ENCODE measurements at places on chromosomes 5 and 9. TPM values are rescaled to one million over a fixed set of nuclear protein-coding genes. Genes with fewer than 3 reads are reported as not detected.
A peak's percentile ranks its signal among the peaks of the same experiment; 100 is the strongest.

Gene TEX48
- polyA plus RNA-seq, result not detected

- no peak for DNase-seq
These were observed 93.5 kb downstream of the PPP2R2B start for GRCh38 chr5:146785065-146785464.

DNA sequence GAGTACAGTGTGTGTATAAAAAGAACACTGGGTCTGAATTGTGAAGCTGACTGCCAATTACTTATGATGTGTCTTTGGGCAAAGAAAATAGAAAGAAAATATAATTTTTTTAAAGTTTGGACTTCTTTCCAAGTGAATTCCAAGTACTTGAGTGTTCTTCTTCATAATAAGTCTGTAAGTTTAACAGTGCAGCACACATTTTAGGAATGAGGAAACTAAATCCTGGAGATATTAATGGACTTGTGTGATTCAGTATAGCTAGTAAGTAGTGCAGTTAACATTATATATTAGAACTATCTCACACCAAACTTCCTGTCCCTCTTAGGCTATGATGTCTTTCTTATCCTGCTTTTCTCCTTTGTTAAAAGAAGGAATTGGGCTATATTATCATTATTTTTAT lies 1953.8 kb downstream of the MAT2B start:
- no peak for DNase-seq

- DNase-seq, result no peak
These were observed 20.9 kb upstream of the ADAM19 start for GRCh38 chr5:157596487-157596886.

DNA sequence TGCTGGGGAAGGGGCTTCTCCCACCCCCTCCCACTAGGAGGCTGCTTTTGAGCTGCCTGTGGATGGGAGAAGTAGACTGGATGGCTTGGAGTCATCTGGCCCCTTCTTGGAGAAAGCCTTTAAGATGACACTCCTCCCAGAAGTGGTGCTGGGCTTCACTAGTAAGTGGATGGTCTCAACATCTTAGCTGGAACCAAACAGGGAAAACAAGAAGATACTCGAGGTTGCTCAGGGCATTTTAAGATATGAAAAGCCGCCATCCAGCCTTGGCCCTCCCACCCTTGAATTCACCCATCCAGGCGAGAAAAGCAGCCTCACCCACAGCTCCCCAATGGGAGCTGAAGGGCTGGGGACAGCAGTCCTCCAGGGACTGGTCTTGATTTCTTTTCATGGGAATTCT lies 7.8 kb upstream of the SMIM32 start:
- no peak for DNase-seq

DNA sequence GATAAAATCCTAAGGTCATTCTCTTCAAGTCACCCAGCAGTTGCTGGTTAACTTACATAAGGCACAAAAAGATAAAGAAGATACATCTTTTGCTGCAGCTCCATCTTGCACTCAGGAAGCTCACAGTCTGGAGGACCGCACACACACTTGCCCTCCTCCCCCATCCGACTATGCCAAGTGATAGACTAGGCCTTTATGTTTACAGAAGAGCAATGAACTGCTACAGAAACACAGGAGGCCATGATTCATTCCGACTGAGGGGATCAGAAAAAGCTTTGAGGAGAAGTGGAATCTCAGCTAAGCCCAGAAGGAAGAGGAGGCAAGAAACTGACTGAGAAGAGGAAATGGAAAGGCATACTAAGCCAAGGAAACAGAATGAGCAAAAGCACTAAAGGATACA lies 17.4 kb downstream of the NRG2 start:
- DNase-seq, result no peak

Gene CHSY3
- polyA plus RNA-seq, result 18.1 TPM

Gene RANBP17
- 11.7 TPM for polyA plus RNA-seq

- DNase-seq, result peak; percentile 56
These were observed 157.1 kb downstream of the ARRDC3 start for GRCh38 chr5:91225848-91226686.

- no peak for DNase-seq
These were observed 1.9 kb downstream of the SNX18 start for GRCh38 chr5:54519509-54519876.

GRCh38 chr9:115058684-115059315 lies 59.2 kb downstream of the TNC start:
- DNase-seq, result no peak

Gene CD74
- 103 TPM for polyA plus RNA-seq

- DNase-seq, result no peak
These were observed 81.0 kb downstream of the DAPK1 start for GRCh38 chr9:87578625-87579024.

Gene ATG12
- polyA plus RNA-seq, result 66.0 TPM

Gene PAIP2
- polyA plus RNA-seq, result 86.3 TPM

DNA sequence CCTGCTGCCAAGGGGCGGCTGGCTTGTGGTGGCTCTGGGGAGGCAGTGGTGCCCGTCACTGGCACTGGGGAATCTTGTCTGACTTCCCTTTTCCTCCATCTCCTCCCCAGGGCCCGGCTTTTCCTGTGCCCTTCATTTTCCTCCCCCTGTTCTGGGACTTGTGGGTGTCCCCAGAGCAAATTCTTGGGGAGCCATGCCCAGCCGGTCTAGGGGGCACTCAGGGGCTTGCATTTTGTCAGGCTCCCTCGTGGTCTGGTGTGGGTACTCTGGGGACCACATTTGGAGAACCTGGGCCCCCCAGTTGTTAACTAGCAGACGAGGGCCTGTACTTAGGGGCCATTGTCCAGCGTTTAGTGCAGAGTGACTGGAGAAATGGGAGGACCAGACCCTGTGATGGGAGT lies 105.2 kb upstream of the IER5L start:
- DNase-seq, result no peak

- DNase-seq, result peak; percentile 51
These were observed 2.1 kb downstream of the ZNF608 start for GRCh38 chr5:124744170-124744971.

DNA sequence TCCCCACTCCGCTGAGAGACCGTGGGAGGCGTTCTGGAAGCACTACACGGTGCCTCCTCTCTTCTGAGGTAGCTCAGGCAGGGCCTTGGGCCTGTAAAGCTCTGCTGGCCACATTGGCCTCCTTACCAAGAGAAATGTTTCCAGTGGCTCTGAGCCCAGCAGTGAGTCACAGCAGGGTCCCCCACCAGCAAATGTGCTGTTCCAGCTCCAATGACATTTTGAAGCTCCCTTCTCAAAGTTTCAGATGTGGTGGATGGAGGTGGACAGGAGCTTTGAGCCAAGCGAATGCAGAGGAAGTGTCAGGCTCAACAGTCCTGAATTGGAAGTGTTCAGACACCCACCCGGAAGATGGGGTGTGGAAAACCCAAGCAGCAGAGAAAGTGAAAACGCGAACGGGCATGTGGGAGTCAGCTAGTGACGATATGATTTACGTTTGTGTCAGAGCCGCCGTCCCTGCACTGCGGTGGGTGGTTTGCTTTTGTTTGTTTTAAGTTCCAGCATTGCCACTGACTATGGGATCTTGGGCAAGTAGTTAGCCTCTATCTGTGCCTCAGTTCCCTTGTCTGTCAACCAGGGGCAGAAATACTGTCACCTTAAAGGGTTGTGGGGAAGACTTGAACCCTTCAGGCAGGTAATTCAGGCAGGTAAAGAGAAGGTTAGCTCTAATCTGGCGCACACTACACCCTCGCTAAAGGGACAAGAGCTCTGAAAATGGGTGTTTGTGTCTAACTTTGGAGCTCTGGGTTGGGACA lies 38.2 kb downstream of the C5orf15 start:
- no peak for DNase-seq

- no peak for DNase-seq
These were observed 245.3 kb upstream of the NMUR2 start for GRCh38 chr5:152650413-152650812.

Gene NPR3
- 3.6 TPM for polyA plus RNA-seq

DNA sequence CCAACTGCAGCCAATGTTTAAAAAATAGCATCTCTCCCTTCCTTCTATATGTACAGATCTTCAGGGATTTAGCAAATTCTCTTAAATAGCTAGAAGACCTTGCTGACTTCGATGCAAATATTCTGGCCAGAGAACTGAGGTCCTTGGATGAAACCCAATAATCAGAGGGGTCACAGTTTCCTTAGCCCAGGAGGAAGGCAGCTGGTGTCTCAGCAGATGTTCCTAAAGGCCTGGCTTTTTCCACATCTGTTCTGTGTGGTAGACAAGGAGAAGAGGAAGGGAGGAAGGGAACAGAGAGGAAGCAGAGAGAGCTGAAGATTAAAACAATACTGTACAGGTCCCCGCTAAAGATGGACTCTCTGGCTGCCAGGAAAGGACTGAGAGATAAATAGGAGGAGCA lies 33.1 kb downstream of the BOD1 start:
- DNase-seq, result no peak

GRCh38 chr5:58105836-58106235 lies 354.1 kb downstream of the PLK2 start:
- no peak for DNase-seq

All from hepatocyte (in vitro differentiated cells).